Activated gamma-delta T cell (primary cell): ENCODE measurements at places on chromosomes 11 and 22.
A peak's percentile ranks its signal among the peaks of the same experiment; 100 is the strongest.

DNA sequence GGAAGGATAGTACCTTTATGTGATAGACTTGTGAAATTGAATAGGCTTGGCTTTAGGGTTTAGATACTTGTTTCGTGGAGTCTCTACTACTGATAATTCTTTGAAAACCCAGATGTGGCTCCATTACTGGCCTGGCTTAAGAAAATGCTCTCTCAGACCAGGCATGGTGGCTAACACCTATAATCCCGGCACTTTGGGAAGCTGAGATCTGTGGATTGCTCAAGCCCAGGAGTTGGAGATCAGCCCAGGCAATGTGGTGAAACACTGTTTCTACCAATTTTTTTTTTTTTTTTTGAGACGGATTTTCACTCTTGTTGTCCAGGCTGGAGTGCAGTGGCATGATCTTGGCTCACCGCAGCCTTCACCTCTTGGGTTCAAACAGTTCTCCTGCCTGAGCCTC, 40.9 kb downstream of the ATG13 start:
- no peak for DNase-seq

- no peak for DNase-seq
Observed at GRCh38 chr11:124160986-124161385, 22.2 kb upstream of the OR10D3 start.

- DNase-seq: no peak
Observed at GRCh38 chr11:44729713-44730112, 3.0 kb downstream of the TSPAN18 start.

GRCh38 chr11:72569966-72570892, 104.0 kb downstream of the PDE2A start:
- no peak for DNase-seq

- no peak for DNase-seq
Observed at GRCh38 chr11:57546869-57547475, 9.6 kb downstream of the SMTNL1 start.

DNA sequence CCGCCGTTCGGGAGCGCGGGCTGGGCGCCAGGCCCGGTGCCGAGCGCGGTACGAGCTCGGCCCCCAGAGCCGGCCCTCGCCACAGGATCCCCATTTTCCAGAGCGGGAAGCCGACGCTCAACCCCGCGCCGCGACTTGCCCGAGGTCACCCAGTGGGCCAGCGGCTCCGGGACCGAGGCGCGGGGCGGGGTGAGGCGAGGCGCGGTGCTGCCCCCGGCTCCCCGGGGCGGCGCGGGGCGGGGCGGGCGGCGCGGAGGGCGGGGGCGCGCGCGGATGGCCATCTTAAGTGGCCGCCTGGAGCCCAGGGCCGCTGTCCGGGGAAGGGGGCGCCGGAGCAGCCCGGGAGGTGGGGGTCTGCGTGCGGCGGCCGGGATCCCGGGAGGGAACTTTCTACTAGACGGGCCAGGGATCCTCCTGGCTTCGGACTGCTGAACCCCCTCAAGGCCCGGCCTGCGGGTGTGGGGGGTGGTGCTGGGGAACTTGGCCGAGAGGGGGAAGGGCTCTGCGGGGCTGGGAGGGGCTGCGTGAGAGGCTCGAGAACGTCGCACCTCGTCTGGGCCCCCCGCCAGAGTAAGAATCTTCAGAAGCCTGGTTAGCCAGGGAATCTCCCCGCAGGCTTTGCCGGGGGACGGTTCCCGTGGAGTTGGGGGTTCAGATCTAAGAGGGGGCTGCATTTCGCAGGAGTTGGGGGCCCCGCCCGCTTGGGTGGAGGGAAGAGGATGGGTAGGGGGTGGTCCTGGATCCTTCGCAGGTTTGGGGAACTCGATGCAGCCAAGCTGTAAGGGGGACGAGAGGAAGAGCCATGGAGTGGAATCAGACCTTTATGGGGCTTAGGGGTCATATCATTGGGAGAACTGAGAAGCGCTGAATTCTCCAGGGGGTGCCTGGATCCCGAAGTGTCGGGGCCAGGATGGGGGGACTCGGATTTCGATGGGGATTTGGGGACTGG, 678 bp upstream of the INPPL1 start:
- DNase-seq: peak; percentile 48

- no peak for DNase-seq
Observed at GRCh38 chr11:128300785-128301184, 286.6 kb downstream of the ETS1 start.

DNA sequence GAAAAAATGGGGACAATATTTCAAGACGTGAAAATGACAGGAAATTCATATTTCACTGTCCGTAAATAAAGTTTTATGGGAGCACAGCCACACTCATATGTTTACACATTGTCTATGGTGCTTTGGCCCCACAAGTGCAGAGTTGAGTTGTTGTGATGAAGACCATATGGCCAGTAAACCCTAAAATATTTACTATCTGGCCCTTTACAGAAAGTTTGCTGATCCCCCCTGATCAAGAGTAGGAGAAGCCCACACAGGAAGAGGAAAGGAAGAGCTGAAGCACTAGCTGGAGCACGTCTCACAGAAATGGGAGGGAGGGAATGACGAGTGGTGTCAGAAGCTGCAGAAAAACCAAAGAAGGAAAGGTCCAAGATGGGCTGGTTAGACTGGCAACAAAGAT, 78.8 kb downstream of the TNRC6B start:
- DNase-seq: no peak

- DNase-seq: no peak
Observed at GRCh38 chr11:58576887-58577471, 1.3 kb upstream of the LPXN start.

DNA sequence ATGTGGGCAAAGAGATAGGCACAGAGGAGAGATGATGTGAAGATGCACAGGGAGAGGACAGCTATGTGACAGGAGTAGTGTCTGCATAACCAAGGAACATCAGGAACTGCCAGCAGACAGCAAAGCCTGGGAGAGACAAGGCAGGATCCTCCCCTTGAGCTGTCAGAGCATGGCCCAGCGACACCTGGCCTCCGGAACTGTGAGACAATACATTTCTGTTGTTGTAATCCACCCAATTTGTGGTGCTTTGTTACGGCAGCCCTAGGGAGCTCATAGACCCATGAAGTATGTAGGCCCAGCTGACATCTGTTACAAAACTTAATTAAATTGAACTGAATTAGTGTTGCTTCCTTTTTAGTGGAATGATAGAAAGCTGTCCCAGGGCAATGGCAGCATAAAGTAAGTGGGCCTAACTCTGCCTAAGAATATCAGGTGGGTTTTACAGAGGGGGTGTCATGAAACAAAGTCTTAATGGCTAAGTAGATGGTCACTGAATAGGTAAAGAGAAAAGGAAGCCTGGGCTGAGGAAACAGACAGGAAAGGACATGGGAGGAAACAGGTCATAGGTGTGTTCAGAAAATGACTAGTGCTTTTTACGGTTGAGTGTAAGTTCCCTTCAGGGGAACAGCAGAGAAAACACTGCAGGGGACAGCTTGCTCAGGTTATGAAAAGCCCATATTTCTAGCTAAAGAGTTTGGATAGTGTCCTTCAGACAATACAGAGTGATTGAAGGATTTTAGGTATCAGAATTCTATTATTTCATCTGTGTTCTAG, 24.8 kb downstream of the RASSF10 start:
- no peak for DNase-seq

GRCh38 chr11:112211536-112211935, 14.7 kb upstream of the PTS start:
- no peak for DNase-seq

GRCh38 chr11:61019832-61020405, 48.4 kb downstream of the CD6 start:
- DNase-seq: no peak

DNA sequence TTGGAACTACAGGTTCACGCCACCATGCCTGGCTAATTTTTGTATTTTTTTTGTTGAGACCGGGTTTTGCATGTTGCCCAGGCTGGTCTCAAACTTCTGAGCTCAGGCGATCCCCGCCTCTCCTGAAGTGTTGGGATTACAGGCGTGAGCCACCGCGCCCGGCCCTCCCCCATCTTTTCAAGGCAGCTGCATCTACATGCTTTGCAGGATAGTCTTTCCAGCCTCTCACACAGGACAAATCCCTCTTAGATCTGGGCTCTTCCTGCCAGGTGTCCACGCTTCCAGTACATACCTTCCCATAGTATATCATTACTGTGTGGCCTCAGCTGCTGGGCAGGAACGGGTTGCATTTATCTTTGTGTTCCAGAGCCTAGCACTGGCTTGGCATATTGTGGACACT, 49.7 kb downstream of the C11orf96 start:
- no peak for DNase-seq

GRCh38 chr11:106420048-106420665, 342.7 kb downstream of the AASDHPPT start:
- DNase-seq: no peak

- no peak for DNase-seq
Observed at GRCh38 chr22:28855355-28856094, 27.8 kb upstream of the ZNRF3 start.

GRCh38 chr11:96228473-96228891, 114.5 kb downstream of the MAML2 start:
- DNase-seq: no peak

GRCh38 chr22:41940832-41941765, 5.9 kb downstream of the CENPM start:
- no peak for DNase-seq

DNA sequence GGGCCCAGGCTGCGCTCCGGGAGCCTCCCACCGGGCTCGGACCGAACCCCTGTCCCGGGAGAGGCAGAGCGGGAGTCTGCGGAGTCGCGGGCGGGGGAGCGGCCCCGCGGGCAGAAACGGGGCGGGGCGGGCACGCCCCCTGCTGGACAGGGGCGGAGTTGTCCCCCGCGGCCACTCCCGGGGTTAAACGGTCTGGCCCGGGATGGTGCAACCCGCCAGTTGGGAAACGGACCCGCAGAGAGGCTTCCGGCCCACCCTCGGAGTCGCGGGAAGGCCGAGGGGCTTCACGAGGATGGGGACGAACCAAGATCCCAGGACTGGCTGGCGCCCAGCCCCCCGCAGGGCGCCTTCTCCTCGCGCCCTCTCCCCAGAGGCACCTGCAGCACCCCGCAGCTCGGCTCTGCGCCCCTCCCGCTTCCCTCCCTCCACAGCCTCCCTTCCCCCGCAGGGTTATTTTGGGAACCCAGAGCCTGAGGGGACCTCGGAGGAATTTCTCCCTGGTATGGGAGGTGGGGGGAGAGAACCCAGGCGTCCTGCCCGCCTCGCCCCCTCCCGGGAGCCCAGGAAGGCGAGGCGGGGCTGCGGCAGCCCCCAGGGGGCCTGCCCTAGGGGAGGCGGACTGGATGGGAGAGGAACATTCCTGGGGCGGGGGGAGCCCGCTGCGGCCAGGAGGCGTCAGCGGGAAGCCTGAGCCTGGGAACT, 902 bp downstream of the RASGRP2 start:
- DNase-seq: peak; percentile 55

GRCh38 chr11:120520091-120520822, 8.7 kb downstream of the GRIK4 start:
- no peak for DNase-seq

GRCh38 chr11:103110391-103110790, 1.2 kb downstream of the DYNC2H1 start:
- DNase-seq: no peak

DNA sequence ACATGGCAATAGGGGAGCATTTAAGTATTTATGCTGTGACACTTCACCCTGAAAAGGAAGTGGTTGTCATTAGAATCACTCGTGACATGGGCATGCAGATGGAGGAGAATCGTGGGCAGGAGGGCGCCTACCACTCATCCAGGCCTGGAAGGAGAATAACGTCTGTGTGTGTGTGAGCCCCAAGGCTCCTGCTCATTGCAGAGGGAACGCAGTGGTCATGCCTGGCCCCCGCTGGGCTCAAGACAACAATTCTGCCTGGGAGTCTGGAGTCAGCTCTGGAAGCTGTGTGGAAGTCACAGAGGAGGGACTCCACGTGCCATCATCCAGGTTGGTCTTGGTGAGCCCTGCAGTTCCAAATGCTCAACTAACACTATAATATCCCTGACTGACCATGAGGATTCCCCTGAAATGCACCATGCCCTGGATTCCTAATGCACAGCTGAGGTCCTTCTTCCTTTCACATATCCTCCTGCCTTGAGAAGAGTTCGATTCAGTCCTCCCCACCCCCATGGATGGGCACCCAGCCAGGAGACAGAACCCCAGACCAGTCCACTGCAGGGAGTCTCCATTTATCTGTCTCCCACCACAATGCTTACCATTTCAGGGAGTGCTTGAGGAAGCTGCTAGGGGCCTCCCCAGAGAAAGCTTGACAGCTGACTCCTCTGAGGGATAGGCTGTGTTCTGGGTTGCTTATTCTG, 446.9 kb upstream of the B3GAT1 start:
- no peak for DNase-seq

DNA sequence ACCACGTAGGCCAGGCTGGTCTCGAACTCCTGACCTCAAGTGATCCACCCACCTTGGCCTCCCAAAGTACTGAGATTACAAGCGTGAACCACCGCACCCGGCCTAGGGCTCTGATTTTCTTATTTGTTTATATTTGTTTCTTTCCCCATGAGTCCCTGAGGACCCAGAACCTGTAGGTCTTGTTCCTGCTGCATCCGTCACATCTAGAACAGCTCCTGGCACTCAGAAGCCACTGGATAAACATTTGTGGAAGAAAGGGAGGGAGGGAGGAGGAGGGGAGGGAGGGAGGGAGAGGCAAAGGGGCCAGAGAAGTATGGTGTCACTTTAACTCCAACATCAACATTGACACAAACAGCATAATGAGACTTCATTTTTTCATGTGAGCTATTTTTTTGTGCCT, 67.7 kb downstream of the CELSR1 start:
- DNase-seq: no peak

- no peak for DNase-seq
Observed at GRCh38 chr11:117852309-117852708, 24.1 kb downstream of the FXYD6 start.

GRCh38 chr11:95330302-95330701, 99.3 kb upstream of the SESN3 start:
- no peak for DNase-seq

- no peak for DNase-seq
Observed at GRCh38 chr22:42078469-42079318, 806 bp upstream of the SMDT1 start.

DNA sequence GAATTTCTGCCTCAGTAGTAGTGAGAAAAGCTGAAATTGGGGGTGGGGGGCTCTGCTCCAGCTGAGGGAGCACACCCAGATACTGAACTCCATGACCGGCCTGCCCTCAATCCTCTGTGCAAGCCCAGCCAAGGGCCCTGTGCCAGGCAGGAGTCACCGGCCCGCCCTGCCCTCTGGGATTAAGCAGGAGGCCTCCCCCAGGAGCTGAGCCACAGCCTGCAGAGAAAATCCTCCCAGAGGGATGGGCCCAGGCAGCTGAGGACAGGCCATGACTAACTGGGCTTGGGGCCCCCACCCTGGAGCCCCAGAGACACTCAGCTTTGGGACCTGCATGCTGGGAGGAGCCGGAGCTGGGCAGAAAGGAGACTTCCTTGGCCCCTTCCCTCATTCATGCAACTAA, 48.8 kb downstream of the MN1 start:
- DNase-seq: no peak

- no peak for DNase-seq
Observed at GRCh38 chr11:119709638-119710346, 19.2 kb downstream of the NECTIN1 start.
